ENCODE measurements at places on chromosomes 2 and 18. TPM values are rescaled to one million over a fixed set of nuclear protein-coding genes. Genes with fewer than 3 reads are reported as not detected.

GRCh38 chr2:155714983-155715382 lies 617.5 kb downstream of the NR4A2 start:
- no peak overlapping the region for H3K4me3 ChIP-seq
- no peaks in the 10 kb centered on the region for H3K36me3 ChIP-seq
- H3K27ac ChIP-seq = no peak overlapping the region
- no peak for DNase-seq

Gene VWA3B
- total RNA-seq = not detected

- H3K4me3 ChIP-seq = no peak overlapping the region
- H3K4me1 ChIP-seq = peaks cover 27% of the 10 kb centered on the region
- no peaks in the 10 kb centered on the region for H3K27me3 ChIP-seq
- H3K27ac ChIP-seq = peak overlapping the region; percentile 26
These were observed 68.8 kb upstream of the CD28 start for GRCh38 chr2:203637471-203638167.

Gene SERPINB13
- not detected for total RNA-seq

DNA sequence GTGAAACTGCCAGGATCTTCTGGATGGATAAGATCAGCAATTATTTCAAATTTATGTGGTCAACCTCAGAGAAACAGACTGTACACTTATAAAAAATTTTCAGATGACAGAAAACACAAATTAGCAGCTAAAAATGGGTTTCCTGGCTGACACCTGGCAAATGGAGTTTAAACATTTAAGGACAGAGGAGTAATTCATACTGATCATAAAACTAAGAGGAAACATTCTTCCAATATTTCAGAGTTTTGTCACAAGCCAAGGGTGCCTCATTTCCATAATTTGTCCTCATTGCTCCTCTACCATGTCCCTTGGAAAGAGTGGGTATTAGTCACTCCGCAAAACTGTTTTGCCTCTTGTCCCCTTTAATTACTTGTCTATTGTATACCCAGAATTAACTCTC lies 70.2 kb downstream of the TMEFF2 start:
- H3K27ac ChIP-seq = no peak overlapping the region
- DNase-seq = no peak
- no peak overlapping the region for H3K4me3 ChIP-seq

GRCh38 chr2:239879423-239880084 lies 145.6 kb downstream of the NDUFA10 start:
- H3K4me1 ChIP-seq = peaks cover 14% of the 10 kb centered on the region
- H3K27ac ChIP-seq = no peak overlapping the region
- peaks cover 3% of the 10 kb centered on the region for H3K27me3 ChIP-seq
- peaks cover 2% of the 10 kb centered on the region for H3K36me3 ChIP-seq

DNA sequence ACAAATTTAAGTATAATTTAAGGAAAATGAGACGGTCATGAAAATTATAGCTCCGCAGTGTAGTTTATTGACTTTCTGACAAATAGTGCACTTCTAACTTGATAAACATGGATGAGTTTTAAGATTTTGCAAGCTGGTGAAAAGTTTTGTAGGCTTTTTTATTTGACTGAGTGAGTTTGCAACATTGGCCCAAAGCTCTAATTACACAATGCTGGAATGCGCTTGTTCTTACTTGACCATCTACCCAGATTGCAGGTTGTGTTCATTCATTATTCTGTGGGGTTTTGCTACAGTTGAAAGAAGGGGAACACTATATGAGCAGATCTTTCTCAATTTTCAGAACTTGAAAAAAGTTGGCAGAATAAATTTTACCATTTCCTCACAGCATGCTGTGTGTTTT lies 13.5 kb downstream of the SPOPL start:
- H3K4me3 ChIP-seq = no peak overlapping the region
- peaks cover 13% of the 10 kb centered on the region for H3K27me3 ChIP-seq
- DNase-seq = no peak
- peaks cover 8% of the 10 kb centered on the region for H3K36me3 ChIP-seq
- H3K4me1 ChIP-seq = peaks cover 18% of the 10 kb centered on the region

DNA sequence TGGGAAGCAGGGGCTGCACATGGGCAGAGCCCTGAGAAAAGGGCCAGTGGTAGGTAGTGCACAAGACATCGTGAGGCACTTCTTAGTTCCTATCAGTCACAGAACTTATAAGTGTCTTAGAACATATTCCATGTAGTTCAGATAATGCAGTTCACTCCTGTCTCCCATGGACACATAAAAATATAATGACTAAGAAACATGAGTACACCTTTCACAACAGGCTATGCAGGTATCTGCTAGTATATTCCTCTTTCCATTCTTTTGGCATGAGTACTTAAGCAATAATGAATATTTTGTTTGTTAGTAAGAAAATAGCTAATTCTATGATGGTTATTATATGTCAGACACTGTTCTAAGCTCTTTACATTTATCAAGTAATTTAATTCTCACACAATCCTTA lies 808.4 kb downstream of the BCL11A start:
- no peak overlapping the region for H3K27ac ChIP-seq
- H3K36me3 ChIP-seq = no peaks in the 10 kb centered on the region
- H3K27me3 ChIP-seq = no peaks in the 10 kb centered on the region
- no peak overlapping the region for H3K4me3 ChIP-seq

- H3K36me3 ChIP-seq = no peaks in the 10 kb centered on the region
- H3K4me3 ChIP-seq = no peak overlapping the region
- H3K27me3 ChIP-seq = peaks cover 8% of the 10 kb centered on the region
- H3K27ac ChIP-seq = no peak overlapping the region
- peaks cover 5% of the 10 kb centered on the region for H3K4me1 ChIP-seq
These were observed 230.6 kb downstream of the DOK6 start for GRCh38 chr18:69631281-69631680.

DNA sequence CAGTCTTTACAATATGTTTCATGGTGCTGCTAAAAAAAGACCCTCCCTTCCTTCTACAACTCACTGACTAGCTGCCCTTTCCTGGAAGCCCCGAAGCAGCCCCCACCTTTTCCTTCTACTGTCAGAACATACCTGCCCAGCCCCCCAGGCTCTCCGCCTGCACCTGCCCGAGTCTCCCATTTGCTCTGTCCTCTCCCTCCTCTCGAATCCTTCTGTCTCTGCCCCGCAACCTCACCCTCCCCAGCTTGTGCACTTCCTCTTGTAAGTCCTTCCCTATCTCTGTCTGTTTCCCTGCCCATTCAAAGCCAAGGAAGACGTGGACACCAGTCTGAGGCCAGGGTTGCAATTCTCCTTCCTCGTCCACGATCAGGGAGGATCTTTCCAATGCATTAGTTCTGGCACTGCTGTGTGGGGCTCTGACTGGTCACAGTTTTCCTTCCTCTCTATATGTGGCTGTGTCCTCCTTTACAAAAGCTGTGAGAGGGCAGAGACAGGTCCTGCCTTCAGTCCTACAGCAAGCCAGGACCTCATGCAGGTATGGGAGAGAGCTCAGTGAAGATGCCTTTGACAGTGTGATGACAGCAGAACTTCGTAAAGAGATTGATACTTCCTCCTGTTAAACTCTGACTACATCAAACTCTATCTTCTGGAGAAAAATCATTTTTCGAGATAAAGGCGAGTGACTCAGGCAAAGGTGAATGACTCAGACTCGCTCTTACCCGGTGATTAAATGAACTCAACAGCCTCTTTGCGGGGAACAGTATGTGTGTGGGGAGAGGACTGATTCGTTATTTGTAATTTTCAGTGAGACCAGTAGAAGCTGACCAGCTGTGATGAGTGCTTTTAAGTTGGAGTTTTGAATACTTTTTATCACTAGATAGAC lies 14.2 kb downstream of the TNFRSF11A start:
- no peaks in the 10 kb centered on the region for H3K27me3 ChIP-seq
- no peak overlapping the region for H3K27ac ChIP-seq
- no peak for DNase-seq
- no peak overlapping the region for H3K4me3 ChIP-seq
- H3K36me3 ChIP-seq = peaks cover 2% of the 10 kb centered on the region

Gene FAP
- total RNA-seq = not detected

DNA sequence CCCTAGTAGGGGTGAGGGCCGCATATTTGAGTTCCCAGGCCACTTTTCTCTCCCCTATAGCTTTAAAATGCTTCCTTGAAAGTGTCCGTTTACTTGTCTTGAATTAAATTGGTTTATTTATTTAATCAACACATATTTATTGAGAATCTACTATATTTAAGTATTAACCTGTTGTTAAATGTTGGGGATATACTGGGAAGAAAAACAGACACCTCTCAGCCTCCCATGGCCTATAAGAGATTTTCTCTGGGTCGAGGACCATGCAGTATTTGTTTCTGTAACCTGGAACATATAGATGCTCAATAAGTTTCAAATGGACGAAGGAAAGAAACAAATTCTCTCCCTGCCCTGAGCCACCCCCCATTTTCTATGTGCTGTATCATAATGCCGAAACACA lies 98.6 kb downstream of the INSIG2 start:
- H3K27me3 ChIP-seq = peaks cover 11% of the 10 kb centered on the region
- H3K27ac ChIP-seq = peak overlapping the region; percentile 97
- peaks cover 31% of the 10 kb centered on the region for H3K4me1 ChIP-seq
- H3K4me3 ChIP-seq = peak overlapping the region; percentile 85
- H3K36me3 ChIP-seq = no peaks in the 10 kb centered on the region

All from activated CD4-positive, alpha-beta T cell treated with anti-CD3 and anti-CD28 coated beads, Interleukin-2, amount 10 ng/mL, durations not matched to agents 7 days and 5 days (primary cell).